Suppressor macrophage treated with lipopolysaccharide for 1 hour (primary cell): ENCODE measurements at places on chromosomes 3 and 15.

DNA sequence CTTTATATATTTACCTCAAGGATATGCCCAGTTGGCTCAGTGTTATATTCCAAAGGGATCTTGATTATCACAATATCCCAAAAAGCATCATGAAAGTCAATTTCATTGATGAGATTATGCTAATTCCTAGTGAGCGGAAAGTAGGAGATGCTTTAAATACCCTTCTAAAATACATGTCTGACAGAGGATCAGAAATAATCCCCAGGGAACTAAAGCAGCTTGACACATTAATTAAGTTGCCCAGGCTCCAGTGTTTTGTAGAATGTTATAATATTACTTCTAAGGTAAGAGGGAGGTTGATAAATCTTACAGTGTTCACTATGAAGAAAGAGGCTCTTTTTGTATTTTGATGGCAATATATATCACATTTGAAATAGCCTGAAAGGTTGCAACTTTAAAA is 767.5 kb upstream of the ROBO1 start:
- DNase-seq, result no peak

DNA sequence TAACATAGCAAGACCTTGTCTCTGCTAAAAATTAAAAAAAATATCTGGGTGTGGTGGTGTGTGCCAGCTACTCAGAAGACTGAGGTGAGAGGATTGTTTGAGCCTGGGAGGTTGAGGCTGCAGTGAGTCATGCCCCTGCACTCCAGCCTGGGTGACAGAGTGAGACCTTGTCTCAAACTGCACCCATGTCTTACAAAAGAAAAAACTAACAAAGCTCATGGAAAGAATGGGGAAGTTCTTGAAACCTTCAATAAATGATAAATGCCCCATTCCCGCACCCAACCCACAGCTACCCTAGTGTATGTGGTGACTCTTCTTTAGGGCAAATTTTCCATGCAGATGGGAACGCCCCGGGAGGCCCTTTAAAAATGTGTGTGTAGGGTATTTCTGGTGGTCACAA is 28.3 kb downstream of the RPLP1 start:
- peak; percentile 26 for DNase-seq

GRCh38 chr3:119809249-119810017 is 27.5 kb downstream of the NR1I2 start:
- DNase-seq, result peak; percentile 14

DNA sequence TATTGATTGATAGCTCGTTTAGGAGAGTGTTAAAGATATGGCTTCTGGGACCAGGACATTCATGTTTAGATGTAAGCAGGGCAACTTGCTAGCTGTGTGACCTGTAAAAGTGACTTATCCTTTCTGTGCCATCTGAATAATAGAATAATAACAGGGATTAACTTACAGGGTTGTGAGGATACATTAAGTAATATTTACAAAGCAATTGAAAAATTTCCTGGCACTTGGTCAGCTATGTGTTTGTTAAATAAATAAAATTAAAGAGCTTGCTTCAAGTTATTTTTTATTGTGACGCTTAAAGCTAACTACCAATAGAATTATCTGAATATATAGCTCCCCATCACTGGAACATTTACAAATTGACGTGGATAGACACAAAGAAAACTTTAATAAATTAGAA is 287.9 kb upstream of the CDIN1 start:
- no peak for DNase-seq

DNA sequence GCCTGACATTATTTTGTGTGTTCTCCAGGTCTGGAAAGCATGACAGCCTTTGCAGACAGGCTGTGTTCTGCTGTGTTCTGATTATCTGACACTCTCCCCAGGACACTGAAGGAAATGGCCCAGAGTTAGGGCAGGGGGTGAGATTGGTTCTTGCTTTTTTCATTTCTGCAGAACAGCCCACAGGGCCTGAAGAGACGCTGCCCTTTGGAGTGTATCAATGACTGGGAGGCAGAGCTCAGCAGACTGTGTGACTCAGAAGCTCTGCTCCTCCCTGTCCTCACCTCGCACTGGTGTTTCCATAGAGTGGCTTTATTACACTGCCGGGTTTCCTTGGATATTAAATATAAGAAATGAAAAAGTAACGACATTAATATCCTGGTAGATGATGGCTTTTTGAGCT is 523.6 kb downstream of the NTRK3 start:
- no peak for DNase-seq

DNA sequence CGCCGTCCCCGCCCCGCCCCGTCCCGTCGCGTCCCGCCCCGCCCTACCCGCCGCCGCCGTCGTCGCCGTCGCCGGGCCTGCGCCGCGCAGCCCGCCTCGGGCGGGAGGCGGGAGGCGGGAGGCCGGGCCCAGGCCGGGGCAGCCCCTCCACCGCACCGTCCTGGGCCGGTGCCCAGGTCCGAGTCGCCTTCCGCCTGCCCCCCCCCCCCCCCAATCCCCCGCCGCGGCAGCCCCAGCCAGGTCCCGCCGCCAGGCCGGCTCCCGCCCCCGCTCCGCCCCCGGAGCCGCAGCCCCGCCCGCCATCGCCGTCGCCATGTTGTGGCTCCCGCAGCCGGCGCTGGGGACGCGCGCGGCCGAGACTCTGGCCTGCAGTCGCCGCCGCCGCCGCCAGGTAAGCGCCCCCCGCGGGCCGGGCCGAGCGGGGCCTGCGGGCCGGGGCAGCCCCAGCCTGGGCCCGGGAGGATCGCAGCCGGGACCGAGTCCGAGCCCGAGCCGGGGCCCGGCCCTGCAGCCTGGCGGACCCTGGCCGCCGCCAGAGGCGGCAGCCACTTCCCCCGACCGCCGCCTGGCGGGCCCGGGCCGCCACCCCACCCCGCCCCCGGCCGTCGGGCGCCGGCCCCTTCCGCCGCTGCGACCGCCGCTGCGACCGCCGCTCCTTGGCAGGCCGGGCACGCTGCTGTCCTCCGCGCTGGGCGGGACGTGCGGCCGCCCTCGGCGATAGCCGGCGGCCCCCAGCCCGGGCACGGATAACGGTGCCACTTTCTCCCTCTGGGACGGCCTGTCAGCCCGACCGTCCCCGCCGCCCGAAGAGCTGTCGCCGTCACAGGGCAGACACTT is at the start of gene ZNF592:
Gene ZNF592, plus strand, starts transcription at position 319 of the 837 bp plus-strand sequence. CDS start 34,084 bp downstream, outside the sequence.
- DNase-seq, result peak; percentile 76
